ENCODE measurements at places on chromosomes 2 and 18.
A peak's percentile ranks its signal among the peaks of the same experiment; 100 is the strongest.

DNA sequence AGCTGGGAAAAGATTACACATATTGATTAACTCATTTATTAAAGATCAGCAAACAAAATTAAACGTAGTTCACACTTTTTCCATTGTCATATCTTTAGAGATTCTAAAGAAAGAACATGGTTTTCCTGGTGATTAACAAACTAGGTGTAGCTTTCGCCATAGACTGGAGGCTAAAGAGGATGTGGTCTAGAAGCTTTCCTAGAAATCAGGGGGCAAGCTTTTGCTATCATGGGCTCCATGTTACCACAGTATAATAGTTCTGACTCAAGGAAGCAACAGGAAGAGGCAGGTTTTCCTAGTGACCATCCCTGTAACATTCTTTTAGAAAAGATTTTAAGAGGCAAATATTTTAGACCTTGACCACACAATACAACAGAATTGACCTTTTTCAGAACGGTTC, 232.7 kb downstream of the METTL4 start:
- no peak for DNase-seq

DNA sequence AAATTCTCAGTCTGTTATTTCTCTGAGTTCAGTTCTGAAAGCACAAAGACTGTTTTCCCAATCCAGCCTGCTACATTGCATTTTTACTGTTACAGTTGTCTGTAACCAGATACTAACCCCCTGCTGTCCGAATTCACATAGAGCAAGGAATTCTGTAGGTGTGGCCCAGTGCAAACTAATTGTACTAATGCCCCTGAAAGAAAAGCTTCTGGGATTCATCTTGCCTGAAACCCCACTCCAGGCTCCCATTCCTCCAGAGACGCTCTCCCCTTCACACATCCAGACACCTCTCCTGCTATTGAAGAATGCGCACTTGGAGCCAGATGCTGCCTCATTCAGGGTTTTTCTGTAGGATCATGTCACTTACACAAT, 127.0 kb downstream of the TTC32 start:
- DNase-seq: no peak

GRCh38 chr2:83103613-83104012, 1355.5 kb downstream of the SUCLG1 start:
- no peak for DNase-seq

DNA sequence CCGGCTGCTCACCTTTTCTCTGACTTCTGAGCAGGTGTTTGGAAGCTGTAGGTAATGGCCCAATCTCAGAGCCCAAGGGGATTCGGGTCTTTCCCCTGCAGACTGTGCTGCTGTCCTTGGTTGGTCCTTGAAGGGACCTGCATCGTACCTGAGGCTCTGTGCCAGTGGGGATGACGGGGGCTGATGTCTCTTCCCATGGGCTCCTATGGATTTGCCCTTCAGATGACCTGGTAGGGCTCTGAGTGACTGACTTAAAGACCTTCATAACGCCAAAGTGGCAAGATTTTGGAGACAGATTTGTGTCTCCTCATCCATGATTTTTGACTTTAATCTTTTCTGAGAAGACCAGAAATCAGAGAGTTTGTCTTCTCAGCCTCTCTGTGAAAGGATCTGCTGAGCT, 166.1 kb downstream of the FAM210A start:
- no peak for DNase-seq

GRCh38 chr2:240840435-240841060, 20.5 kb upstream of the KIF1A start:
- DNase-seq: no peak

DNA sequence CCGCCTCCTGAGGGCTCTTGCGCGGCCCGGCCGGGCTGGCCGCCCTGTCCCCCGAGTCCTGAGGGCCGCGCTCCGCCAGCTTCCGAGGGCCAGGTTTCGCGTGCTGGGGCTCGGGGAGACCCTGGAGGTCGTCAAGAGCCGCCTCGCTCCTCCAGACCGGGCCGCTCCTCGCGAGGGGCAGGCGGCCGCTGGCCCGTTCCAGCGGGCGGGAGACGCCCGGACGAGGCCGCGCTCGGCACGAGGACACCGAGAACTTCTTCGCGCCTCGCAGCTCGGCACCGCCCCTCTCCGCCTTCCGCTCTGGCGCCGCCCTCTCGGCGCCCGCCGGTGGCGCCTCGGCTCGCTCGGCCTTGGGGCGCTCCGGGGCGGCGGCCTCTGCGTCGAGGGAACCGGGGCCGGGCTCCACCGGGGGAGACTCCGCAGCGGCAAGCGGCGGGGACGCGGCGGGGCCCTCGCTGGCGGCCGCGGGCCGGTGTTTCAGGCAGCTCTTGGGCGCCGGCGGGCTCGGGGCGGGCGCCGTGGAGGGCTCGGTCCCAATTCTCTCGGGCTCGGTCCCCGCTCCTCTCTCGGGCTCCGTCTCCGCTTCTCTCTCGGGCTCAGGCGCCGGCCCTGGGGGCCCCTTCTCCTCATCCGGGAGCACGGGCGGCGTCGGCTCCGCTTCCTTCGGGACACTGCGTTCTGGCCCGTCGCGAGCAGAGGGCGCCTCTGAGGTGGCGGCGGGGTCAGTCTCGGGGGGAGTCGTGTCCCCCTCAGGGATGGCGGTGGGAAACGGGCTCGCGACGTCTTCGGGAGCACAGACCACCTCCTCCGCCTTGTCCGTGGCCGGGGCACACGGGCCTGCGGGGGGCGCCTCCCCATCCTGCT, 91.6 kb upstream of the MGAT4A start:
- peak; percentile 49 for DNase-seq
